Stimulated activated CD8-positive, alpha-beta memory T cell treated with anti-CD3 and anti-CD28 coated beads, Interleukin-2, amount 100 ng/mL, for 1 hour (primary cell): ENCODE measurements at places on chromosomes 13 and 19.

DNA sequence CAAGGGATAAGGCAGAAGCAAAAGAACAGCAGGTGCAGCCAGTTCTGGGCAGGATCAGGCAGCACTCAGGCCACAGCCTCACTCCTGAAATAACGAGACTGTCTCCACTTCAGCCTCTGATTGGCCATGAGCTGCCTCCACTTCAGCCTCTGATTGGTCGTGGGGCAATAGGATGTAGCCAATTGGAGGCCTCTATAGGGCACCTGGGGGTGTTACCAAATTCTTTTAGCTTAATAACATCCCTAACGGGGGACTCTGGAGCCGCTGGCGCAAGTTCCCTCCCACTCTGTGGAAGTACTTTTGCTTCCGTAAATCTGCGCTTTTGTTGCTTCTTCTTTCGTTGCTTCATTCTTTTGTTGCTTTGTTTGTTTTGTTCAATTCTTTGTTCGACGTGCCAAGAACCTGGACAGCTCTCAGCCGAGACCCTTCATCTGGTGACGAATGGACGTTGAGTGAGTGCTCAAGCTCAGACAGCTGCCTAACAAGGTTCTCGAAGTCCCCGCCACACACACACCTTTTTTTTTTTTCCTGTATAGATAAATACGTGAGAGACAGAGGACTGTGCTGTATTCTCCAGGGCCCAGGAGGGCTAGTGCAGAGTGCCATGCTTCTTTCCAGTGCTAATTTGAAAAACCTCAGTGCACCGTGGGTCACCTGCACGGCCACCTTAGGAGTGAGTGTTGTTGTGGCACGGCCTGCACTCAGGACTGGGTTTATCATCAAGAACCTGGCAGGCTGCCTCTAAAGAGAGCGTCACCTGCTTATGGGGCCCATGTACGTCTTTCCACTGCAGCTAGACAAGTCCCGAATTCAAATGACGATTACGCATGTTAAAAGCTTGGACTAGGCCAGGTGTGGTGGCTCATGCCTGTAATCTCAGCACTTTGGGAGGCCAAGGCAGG, 32.0 kb upstream of the TUBGCP3 start:
- DNase-seq = no peak

- DNase-seq = no peak
Observed at GRCh38 chr19:38290631-38291147, 13.4 kb upstream of the C19orf33 start.

DNA sequence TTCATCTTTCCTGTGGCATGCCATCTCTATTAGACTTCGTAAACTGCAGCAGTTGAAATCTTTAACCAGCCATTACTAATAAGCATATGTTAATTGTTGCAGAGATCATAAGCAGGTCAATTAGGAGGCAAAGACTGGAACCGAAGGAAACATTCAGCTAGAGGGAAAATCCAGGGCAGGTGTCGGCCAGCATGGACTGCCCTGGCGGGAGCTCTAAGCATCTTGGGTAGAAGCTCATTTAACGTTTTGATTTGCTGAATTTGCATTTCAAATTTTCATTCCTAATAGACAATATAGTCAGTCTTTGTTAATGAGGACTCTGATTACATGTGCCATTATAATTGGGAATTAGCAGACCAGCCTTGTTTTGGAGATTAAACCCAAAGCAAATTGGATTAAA, 238.6 kb downstream of the POU4F1 start:
- DNase-seq = no peak

GRCh38 chr13:40933508-40934204, 85.5 kb downstream of the ELF1 start:
- no peak for DNase-seq

DNA sequence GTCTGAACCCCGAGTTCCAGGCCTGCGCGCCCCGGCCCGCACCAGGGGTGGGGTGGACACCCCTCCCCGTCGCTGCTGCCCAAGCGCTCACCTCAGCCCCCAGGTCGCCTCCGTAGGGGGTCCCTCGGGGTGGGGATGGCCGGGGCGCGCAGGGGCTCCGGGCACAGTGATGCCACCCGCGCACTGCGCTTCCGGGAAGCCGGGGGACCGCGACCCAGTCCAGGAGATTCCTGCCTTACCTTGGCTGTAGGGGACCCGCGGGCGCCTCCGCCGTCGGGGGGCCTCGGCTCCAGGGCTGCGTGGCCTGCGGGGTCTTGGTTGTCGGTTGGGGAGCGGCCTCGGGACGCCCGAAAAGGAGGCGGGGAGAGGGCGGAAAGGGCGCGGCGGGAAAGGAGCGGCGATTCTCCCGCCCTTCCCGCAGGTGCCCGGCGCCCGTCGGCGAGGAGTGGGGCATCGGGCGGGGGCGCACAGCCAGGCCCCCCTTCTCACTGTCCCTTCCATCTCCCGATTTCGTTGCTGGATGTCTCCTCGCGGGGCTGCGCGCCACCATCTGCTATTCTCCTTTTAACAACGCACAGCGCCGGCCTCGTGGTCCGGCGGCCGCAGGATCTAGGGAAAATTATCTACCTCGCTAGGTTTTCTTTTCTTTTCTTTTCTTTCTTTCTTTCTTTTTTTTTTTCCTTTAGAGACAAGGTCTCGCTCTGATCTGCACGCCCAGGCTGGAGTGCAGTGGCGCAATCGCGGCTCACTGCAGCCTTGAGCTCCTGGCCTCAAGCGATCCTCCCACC, at the start of gene KEAP1:
Gene KEAP1 (minus strand): TSS at position 355 of the 788 bp plus-strand sequence. CDS start 3,323 bp downstream, outside the sequence.
- DNase-seq = no peak

- no peak for DNase-seq
Observed at GRCh38 chr13:38204556-38204955, 145.1 kb upstream of the UFM1 start.

- DNase-seq = no peak
Observed at GRCh38 chr13:99626461-99627082, 125.3 kb downstream of the TM9SF2 start.

- DNase-seq = no peak
Observed at GRCh38 chr13:24842549-24843274, 78.7 kb downstream of the RNF17 start.
